ENCODE measurements at places on chromosomes 4 and X.

DNA sequence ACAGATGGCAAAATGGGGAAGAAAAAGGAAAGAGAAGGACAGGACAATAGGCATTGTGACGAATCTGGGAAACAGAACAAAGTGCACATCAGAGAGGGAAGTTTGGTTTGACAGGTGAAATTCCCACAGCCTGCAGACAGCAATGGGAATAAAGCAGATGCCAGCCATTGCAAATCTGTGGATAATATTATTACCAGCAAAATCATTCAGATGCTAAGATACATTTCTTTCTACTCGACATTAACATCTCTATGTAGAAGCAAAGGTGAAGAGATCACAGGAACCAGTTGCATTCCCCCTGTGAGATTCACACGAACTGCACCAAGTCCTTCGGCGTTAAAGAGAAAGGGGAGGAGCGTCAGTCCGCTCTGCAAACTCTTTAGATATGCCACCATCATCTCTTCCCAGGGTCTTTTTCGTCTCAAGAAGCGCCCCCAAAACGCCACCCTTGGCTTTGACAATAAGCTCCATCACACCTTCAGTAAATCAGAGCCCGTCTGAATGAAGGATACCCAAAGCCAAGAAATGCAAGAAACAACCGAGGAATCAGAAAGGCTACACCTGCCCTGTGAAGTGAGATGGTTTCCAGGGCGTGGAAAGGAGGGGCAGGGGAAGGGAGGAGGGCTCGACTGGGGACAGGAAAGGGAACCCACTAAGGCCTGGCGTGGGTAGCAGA is 1.9 kb downstream of the NEUROG2 start:
- DNase-seq = no peak

GRCh38 chr4:63906660-63907183 is 502.5 kb downstream of the TECRL start:
- DNase-seq = no peak

DNA sequence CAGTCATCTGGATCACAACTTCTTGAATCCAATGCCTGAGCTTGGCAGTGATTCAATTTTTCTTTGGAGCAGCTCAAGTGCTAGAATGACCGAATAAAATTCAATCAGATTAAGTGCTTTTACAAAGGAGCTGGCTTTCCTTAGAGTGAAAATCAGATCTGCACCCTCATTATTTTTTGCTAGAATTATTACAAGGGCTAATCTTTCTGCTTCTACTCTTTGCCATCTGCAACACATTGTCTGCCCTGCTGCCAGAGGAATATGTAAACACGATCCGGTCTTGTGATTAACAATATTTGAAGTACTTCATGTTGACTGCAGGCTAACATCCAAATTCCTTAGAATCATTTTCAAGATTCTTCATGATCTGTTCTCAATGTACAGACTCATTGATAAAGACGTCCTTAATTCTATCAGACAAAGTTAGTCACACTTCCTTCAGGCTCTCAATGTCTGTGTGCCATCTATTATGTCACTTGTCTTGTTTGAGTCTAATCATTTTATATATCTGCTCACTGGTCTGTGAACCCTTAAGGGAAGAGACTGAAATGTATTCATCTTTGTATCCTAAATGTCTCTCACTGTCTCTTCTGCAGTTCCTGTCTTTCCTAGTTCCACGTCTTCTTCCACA is 531.2 kb downstream of the GALNTL6 start:
- no peak for DNase-seq

GRCh38 chrX:50971395-50971794 is 60.9 kb downstream of the BMP15 start:
- DNase-seq = peak; percentile 9

DNA sequence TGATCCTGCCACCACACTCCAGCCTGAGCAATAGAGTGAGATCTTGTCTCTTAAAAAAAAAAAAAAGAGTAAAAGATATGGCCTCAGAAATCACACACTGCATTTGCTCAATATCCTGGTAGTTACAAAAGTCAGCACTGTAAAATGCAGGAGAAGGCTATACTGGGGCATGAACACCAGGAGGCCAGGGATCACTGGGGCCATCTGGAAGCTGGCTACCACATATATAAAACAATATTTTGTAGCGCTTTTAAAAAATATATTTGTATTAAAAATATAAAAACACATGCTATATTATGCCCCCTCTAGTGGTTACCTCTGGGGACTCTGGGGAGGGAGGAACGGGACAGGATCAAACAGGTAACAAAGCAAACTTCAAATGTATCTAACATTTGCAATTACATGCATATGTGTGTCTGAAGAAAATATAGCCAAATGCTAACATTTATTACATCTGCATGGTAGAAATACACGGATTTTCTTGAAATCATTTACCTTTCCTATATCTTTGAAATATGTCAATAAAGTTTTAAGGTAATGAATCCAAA is 4.0 kb downstream of the C4orf46 start:
- peak; percentile 46 for DNase-seq

GRCh38 chr4:108622022-108622421 is 1.6 kb downstream of the RPL34 start:
- DNase-seq = no peak

DNA sequence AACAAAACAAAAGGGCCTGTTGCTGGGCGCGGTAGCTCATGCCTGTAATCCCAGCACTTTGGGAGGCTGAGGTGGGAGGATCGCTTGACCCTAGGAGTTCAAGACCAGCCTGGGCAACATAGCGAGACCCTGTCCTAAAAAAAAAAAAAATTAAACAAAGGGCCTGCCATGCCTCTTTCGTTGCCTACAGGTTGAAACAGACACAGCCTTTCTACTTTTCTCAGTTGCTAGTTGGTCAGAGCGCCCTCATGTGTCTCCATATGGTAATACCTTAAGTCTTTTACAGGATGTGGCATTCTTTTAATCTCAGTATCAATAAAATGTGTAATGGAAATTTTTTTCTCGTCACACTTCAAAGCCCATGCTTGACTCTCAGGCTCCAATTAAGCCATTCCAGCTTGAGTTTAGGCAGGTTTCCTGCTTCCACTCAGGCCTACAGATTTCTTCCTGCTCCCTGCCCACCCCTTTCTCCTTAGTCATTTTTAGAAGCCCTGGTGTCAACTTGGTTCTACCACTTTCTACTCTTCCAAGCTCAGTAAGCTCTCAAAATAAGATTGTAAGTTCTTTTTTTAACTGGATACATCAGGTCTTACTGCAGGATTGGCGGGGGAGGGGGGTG is 4.6 kb upstream of the SOWAHD start:
- DNase-seq = peak; percentile 40

GRCh38 chr4:142846108-142846728 is at the start of gene INPP4B:
Gene INPP4B (minus strand): TSS chr4:142846301.
- DNase-seq = peak; percentile 64

DNA sequence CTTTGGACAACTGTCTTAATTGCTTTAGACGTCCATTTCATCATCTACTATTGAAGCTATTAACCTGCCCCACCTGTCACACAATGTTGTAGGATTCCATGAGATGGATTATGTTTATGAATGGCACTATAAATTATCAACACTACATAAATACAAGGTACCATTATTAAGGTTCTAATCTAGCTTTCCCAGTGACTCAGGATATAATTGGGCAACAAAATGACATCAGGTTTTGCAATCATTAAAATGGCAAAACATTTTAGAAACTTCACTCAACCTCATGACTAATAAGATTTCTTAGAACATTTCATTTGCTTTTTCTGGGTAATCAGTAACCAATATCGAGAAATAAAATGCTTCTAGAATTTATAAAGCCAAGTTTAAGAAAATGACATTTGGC is 9.2 kb downstream of the HOPX start:
- DNase-seq = no peak

GRCh38 chr4:89898304-89898716 is 3.7 kb downstream of the MMRN1 start:
- no peak for DNase-seq

DNA sequence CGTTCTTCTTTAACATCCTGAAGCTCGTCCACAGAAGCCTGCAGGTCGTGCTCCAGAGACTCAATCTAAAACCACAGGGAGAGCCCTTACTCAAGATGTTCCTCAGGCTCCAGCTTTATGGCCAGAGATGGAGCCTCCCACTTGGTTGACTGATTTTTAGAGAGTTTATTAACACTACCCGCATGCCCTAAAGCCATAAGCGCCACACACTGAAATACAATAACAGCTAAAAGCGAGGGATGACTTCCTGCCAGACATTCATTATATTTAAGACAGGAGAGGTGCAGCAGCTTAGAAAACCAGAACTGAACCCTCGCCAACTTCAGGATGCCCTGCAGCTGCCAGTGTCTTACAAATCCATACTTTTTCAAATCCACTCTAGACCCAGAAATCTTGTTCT is 42.0 kb downstream of the SOD3 start:
- no peak for DNase-seq

GRCh38 chr4:173177232-173177631 is 8.6 kb downstream of the GALNT7 start:
- DNase-seq = no peak

DNA sequence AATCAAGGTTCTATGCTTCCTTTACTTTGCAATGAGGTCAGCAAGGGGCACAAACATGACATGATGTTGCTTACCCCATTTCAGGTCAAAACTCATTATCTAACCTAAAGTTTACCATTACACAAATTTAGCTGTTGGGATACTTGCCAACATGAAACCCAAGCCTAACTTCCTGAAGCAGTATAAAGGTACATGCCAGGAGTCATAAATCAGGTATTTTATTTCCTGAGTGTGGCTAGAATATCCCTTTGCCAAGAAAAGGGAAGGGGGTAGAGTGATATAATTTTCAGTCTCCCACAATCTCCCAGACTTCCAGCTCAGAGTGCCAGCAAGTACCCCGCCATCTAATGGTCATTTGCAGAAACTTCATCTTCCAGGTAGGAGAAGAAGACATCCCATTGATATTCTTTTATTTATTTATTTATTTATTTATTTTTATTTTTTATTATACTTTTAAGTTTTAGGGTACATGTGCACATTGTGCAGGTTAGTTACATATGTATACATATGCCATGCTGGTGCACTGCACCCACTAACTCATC is 136.6 kb downstream of the NEXMIF start:
- no peak for DNase-seq

DNA sequence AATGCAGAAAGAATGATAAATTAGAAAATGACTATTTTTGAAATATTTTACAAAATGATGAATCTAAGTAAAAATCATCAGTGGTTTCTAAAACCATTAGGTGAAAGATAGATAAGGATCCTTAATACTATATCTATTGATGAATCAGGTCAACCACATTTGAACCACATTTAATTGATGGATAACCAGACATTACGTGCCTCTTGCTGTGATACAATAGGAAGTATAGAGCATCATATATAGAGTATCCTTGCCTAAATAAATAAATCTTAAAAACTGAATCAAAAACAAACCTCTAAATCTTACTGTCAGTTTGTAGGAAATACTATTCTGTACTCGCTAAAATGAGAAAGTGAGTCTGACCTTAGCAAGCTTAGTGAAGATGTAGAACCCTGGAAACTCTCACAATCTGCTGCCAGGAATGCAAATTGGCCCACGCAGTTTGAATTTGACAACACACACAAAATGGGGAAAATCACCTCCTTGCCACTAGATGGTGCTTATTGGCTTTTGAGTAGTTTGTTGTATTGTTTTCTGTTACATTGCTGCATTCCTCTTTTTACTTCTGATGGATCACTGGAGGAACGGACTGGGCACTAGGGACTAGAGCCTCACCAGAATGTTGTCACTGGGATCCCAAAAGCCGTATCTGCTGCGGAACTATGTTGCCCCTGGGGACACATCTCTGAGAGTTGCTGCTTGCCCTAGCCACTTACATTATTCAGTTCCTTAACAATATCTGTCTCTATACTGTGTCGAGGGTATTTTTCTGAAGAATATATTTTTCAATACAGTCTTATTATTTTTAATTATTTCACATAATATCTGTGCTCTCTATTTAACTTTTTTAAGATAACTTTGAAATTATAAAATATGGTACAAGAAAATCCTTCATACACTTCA is 25.4 kb upstream of the SLAIN2 start:
- peak; percentile 75 for DNase-seq

DNA sequence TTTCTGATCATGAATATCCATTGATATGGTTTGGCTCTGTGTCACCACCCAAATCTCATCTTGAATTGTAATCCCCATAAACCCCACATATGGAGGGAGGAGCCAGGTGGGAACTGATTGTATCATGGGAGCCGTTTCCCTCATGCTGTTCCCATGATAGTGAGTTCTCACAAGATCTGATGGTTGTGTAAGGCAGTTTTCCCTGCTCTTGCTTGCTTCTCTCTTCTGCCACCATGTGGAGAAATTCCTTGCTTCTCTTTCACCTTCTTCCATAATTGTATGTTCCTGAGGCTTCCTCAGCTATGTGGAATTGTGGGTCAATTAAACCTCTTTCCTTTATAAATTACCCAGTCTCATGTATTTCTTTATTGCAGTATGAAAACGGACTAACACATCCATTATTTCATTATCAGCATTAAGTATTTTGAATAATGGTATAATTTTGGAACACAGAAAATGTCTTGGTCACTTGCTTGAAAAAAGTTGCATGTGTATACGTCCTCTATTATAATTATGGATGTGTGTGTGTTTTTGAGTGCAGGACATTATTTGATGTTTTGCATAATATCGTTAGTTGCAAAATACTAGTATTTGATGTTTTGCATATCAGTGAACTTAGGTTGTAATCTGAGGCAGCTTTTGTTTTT is 334.6 kb downstream of the PCDH10 start:
- DNase-seq = peak; percentile 51

GRCh38 chr4:122010610-122011009 is 58.8 kb upstream of the TRPC3 start:
- peak; percentile 57 for DNase-seq

DNA sequence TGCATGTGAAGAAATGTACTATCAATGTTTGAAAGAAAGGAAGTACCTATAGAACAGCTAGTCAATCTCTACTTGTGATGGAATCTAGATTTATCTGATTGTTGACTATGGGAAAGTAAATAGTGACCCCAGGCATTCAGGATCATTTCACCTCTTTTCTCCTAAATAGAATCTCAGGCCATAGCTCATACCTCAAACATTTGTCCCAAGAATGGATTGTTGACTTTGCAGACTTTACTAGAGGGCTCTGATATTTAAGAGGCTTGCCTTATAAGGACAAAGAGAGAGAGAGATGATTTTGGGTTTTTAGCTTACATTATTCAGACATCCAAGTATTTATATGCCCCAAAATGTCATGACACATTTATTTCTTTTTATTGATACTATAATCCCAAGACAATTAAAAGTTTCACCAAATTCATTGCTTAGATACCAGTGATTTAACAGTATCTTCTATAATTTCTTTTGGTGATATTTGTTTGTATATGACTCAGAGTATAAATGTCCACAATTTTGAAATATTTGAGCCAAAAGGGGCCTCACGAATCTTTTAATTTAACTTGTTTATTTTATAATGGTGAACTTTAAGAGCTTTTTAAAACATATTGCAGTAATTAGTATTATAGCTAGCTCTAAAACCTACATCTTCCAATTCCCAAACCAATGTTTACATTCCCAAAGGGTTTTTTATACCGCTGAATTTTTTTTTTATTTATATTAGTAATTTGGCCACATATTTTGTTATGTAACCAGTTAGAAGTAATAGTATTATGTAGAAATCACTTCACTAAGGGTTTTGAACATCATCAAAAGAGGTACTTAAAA is 614.1 kb downstream of the PCDH7 start:
- no peak for DNase-seq
